ENCODE measurements at places on chromosomes 16 and 17.

GRCh38 chr16:64251742-64252141, 870.1 kb downstream of the CDH11 start:
- DNase-seq = no peak

DNA sequence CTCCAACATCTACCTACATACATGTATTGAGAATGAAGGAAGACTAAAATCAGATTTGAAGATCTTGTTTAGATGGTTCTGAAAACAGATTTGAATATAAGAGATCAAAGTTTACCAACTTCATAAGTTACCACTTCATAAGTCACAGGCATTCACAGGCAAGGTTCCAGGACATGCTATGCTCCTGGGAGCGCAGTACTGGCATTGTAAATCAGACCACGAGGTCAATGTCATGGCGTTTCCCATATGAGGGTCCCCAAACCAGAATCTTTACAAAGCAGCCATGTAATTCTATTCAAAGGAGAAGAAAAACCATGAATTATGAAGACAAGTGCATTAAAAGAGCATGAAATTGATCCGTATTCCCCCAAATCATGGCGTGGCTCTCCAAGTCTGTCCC, 3.0 kb downstream of the CDH11 start:
- no peak for DNase-seq

DNA sequence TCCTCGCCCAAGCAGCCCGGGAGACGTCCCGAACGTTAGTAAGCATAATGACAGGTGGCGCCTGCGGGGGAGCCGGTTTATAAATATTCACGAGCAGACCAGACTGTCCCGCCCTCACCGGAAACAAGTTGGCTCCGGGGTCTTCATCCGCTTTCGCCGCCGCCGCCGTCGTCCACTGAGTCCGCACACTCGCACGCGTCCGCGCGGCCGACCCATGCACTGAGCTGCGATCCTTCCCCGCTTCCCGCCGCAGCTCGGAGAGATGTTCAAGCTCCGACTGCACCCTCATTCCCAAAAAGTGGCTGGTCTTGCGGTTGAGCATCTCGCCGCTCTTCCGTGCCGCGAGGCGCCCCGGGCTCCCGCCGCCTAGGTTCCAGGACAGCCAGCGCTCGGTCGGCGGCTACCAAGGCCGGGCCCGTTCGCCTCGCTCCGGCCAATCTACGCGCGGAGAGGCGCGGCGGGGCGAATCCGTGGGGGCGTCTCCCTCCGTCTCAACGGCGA, 385 bp downstream of the CFAP119 start:
- DNase-seq = peak; percentile 70

GRCh38 chr17:80063830-80064585, 27.6 kb downstream of the CCDC40 start:
- DNase-seq = peak; percentile 79

GRCh38 chr16:88561485-88562359, 8.5 kb upstream of the ZC3H18 start:
- no peak for DNase-seq

DNA sequence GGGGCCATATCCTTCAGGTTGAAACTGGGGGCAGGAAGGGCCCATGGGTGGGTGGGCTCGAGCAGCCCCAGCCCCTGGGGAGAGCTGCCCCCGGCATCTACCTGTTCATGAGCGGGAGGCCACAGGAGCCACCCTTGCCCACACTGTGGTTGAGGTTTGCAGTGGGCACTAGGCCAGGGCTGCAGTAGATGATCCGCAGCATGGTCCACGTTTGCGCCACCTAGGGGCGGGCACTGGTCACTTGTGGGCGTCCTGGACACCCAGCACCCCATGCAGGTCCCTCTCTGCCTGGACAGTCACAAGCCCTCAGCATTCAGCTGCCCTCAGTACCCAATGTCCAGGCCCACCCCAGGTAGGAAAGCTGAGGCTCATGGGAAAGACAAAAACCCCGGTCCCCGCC, 1.8 kb upstream of the JMJD8 start:
- no peak for DNase-seq

DNA sequence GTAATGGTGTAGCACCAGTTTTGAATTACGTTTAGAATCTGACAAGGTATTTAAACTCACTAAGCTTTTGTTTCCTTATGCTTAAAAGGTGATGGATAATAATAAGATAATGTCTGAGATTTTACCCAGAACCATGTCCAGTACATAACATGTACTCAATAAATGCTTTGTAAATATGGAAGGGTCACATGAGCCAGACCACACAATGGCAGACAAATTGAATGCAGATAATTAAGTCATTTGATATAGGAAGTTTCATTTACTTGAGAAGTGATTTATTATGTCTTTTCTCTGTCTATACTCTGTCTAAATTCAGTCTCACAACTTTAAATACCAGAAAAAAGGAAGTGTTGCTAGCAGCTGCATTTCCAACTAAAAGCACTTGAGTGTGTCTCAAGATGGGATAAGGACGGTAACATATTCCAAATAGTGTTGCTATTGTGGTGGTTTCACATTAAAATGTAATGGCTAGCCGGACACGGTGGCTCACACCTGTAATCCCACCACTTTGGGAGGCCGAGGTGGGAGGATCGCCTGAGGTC, 52.5 kb upstream of the DHX40 start:
- DNase-seq = no peak

GRCh38 chr16:66438536-66438935, 11.4 kb downstream of the BEAN1 start:
- no peak for DNase-seq

DNA sequence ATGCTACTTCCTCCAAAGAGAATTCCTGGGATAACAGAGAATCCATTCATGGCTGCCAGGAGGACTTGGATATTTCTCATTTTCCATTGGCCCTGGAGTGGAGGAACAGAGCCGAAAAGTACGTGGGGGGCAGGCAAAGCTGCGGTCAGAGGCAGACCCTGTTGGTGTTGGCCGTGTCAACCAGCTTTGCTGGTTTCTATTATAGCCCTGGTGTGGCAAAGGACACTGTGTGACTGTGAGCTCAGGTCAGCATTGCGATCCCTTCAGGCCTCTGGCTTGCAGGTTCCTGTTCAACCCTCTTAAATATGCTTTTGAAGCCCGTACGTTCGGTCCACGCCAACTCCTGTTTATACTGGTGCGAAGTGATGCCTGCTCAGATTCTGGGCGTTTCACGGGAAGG, 596.2 kb downstream of the MAF start:
- DNase-seq = no peak

- no peak for DNase-seq
These were observed 45.3 kb upstream of the HS3ST3A1 start for GRCh38 chr17:13646969-13647542.

- no peak for DNase-seq
These were observed 23.1 kb downstream of the STAT3 start for GRCh38 chr17:42365136-42365535.

DNA sequence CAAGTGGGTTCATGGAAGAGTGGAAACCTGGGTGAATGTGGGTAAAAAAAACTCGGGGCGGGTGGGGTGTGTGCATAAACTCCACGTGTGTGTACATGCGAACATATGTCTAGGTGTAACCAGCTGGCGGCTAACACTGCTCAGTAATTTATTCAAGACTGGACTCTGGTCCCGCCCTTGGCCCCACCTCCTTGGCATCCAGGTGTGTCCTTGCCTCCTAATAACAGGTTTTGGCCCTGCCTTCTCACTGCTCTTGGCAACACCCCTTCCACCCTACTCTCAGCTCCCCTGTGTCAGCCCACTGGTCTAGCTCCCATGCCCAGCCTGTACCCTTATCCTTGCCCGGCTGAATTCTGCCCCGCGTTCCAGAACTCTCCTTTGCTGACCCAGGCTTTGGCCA, 8.3 kb downstream of the FLII start:
- no peak for DNase-seq

DNA sequence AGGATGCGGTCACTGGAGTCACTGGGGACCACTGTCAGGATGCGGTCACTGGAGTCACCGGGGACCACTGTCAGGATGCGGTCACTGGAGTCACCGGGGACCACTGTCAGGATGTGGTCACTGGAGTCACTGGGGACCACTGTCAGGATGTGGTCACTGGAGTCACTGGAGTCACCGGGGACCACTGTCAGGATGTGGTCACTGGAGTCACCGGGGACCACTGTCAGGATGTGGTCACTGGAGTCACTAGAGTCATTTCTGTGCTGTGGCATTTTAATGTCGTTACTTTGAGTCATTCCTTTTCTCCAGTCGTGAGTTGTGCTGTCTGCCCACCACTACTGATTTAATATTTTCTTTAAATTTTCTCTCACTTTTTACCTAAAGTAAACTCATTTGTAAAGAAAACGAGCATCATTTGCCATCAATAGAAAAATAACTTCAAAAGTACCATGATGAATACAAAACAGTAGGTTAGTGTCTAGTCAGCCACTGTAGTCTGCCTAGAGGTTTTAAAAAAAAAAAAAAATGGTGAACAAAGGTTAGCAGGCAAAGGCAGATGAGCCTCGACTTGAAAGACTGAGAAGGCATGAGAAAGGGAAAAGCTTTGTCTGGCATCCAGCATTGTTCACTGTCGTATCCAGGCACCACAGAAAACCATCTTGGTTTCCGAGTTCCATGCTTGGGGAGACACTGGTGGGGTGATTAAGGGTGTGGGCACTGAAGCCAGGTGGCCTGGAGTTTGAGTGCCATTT, 346.6 kb downstream of the SNX29 start:
- DNase-seq = no peak

- DNase-seq = no peak
These were observed 273.9 kb upstream of the MAF start for GRCh38 chr16:79874391-79874790.
